Choroid plexus epithelial cell (primary cell): ENCODE measurements at places on chromosomes 5 and 9.

DNA sequence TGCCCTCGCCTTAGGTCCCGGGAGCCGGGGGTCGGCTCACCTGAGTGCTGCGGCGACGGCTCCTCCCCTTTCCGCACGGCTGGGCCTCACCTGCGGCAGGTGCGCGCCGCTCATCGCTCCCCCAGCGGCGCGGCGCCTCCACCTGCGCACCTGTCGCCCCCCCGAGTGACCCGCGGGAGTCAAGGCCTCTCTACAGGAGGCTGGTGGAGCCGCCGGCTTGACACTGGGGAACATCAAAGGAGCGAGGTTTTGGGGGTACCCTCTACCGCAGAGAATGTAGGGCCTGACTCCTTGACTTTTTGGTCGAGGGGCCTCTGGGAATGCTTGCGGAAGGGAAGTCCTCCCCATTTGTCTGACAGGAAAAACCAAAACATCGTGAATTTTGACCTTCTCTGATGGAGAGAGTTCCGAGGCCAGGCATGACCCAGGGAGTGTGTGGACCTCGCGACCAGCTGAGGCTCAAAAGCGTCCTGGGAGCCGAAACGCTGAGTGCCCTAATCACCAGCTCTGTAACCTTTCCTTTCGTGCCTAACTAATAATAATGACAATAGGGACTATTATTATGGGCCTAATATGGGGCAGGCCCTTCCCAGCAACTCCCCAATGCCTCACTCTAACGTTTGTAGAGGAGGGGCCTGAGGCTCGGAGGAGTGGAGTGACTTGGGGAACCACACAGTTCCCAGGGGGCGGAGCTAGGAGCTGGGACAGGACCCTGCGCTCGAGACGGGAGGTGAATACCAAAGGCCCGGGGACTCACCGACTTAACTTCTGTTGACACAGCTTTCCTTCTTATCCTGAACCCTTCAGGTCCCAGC is 714 bp upstream of the IER5L start:
- DNase-seq: no peak

DNA sequence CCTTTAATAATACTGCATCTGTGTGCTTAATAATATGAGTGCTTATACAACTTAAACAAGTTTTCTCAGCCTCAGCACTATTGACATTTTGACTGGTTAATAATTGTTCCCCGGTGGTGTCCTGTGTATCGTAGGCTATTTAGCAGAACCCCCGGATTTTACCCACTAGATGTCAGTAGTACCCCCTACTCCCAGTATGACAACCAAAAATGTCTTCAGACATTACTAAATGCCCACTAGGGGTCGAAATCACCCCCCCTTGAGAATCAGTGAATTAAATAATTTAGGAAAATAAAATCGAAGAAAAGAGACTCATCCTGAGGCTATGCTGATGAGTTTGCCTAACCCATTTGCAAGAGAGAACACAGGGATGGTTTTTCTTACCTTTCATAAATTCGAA is 166.3 kb downstream of the ATP10B start:
- DNase-seq: no peak

DNA sequence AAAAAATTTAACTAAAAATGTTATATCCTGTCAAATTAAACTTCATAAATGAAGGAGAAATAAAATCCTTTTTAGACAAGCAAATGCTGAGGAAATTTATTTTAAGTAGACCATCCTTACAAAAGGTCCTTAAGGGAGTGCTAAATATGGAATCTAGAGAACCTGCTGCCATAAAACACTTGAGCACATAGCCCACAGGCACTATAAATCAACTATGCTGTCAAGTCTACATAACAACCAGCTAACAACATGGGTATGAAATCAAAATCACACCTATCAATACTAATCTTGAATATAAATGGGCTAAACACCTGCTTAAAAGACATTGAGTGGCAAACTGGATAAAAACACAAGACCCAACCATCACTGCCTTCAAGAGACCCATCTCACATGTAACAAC is 15.1 kb upstream of the PRSS3 start:
- DNase-seq: no peak

DNA sequence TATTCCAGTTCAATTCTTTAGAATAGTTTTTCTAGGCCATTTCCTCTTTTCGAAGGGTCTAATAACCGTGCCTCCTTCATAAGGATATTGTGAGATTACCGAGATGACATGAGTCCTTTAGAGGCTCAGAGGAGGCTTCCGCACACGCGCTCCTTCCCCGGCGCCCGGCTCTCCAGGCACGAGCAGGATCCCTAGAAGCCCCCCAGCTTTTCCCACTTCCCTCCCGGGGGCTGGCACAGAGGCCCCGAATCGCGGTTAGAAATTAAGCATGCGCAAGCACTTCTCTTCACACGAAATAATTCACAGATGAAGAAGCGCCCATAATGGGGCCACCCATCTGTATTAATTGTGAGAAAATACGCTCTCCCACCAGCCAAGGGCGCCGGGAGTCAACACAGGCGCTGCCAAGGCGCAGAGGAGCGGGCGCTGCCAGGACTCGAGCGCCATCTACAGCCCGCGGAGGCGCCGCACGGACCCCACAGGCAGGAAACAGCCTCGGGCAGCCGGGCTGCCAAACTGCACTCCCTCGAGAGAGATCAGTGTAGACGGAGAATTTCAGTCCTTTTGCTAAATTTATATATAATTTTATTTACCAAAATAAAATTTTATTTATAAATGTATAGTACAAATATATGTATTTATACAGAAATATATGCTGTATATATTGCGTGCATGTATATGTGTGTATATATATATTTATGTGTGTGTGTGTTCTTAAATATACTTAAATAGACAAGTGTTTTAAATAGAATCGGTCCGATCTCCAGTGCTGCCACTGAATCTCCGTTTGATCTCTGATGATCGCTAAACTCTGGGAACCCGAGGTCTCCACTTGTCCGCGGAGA is 258.1 kb upstream of the NFIL3 start:
- peak; percentile 65 for DNase-seq

DNA sequence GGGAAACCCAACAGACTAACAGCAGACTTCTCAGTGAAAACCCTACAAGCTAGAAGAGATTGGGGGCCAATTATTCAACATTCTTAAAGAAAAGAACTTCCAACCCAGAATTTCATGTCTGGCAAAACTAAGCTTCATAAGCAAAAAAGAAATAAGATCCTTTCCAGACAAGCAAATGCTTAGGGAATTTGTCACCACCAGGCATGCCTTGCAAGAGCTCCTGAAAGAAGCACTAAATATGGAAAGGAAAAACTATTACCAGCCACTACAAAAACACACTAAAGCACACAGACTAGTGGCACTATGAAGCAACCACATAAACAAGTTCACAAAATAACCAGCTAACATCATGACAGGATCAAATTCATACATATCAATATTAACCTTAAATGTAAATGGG is 131.1 kb downstream of the OR2K2 start:
- peak; percentile 15 for DNase-seq

- no peak for DNase-seq
Observed at GRCh38 chr5:124494540-124495116, 251.8 kb downstream of the ZNF608 start.

DNA sequence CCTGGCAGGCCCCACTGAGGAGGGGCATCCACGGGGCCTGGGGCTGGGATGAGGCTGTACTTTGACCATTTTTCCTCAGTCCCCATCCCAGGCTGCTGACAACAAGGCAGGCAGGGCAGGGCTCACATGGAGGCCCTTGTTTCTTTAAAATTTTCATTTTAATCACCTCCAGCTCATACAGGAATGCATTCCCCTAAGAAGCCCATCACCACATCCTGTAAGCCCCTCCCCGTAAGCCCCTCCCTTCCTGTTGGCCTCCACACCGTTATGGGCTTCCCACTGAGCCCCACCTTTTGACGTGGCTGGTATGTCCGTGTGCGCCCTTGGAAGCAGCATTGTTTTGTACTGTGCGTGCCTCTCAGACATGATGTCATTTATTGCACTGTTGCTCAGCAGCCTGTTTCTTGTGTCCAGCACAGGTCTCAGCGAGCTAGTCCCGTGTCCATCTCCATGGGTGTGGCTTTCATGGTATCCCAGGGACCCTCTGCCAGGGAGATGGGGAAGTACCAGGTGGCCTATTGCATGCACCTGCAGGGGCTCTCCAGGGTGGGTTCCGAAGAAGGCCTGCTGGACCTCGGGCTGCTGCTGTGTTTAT is 22.4 kb downstream of the PHF2 start:
- no peak for DNase-seq

- peak; percentile 67 for DNase-seq
Observed at GRCh38 chr5:66848749-66849641, 252.8 kb downstream of the MAST4 start.

- DNase-seq: no peak
Observed at GRCh38 chr9:28158451-28158850, 585.2 kb upstream of the C9orf72 start.

- peak; percentile 95 for DNase-seq
Observed at GRCh38 chr9:70602321-70603019, 188.0 kb upstream of the KLF9 start.

DNA sequence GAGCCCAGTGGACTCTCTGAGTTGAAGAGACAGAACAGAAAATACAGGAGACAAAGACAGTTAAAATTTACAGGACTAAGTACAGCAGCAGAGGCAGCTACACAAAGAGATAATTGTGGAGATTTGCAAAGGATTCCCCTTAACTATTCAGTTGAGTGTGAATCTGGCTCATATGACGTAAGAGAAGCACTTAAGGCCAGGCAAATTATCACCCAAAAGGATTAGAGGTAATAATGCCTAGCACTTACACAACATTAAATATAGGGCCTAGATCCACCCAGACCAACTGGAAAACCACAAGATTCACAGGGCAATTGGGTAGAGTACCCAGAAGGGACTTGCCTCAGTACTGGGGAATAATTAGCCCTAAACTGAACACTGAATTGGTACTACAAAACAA is 41.3 kb downstream of the ADAMTS6 start:
- DNase-seq: no peak

GRCh38 chr9:105295201-105295550 is 50.7 kb downstream of the SLC44A1 start:
- DNase-seq: no peak

- peak; percentile 79 for DNase-seq
Observed at GRCh38 chr5:149381986-149382338, 2.9 kb upstream of the IL17B start.

GRCh38 chr5:139961435-139962157 is 81.5 kb downstream of the NRG2 start:
- DNase-seq: peak; percentile 45

DNA sequence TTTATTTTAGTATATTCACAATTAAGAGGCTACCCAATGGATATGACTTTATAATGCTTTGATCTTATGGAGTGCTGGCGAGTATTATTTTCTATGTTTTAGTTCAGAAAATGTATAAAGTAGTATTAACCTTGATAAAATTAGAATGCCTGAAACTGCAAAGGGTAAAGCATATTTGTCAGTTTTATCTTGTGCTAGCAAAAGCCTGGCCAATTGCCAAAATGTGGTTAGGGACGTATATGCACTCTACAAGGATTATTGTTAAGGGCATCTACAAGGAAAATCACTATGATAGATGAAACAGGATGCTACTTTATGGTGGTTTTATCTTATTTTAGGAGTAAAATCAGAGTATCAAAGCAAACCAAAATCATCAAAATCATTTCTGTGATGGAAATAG is 281.7 kb downstream of the CCDC171 start:
- peak; percentile 82 for DNase-seq

DNA sequence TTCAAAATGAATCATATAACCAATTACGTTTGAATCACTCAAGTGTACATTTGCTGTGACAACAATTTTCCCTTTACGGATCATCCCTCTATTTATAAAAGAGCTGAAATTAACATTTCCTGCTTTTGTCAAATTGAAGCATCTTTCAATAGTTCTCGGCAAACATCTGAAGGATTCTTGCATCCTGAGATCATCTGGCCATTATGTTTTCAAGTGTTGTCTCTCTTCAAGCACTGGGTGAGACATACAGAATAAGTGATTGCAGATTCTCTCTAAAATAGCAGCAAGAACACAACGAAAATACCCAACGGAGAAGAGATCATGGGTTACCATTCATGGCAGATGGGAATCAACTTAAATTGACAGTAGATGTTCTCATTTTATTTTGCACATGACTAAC is 283.4 kb upstream of the GRAMD2B start:
- DNase-seq: peak; percentile 47

DNA sequence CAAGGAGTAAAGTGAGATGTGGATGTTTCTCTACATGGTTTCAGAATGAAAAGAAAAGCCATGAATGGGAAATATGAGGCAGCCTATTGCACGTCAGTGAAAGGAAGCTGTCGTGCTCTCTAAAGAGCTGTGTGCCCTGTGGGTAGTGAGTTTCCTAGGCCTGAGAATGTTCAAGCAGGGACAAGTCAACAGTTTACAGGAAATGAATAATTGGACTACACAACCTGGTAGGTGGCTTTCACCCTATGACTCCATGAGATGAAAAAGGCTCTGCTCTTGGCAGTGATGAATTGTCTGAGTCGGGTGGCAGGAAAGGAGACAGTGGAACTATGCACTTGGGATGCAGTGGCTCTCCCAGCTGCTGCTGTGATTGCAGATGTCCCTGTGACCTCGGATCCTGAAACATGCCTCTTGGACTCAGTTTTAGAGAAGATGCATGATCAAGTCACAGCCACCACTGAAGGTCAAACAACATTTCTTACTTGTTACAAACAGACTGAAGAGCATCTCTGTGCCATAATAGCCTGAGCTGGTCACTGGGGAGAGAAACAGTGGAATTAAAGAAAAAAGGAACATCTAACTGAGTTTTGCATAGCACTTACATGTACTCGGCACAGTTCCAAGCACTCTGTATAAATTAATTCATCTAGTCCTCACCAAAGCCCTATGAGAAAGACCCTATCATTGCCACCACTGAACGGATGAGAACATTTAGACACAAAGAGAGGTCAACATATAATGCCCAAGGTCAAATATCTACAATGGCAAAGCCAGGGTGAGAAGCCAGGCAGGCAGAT is 293.7 kb downstream of the SPOCK1 start:
- no peak for DNase-seq

GRCh38 chr5:43041110-43041668 is 1.1 kb upstream of the ANXA2R start:
- no peak for DNase-seq

DNA sequence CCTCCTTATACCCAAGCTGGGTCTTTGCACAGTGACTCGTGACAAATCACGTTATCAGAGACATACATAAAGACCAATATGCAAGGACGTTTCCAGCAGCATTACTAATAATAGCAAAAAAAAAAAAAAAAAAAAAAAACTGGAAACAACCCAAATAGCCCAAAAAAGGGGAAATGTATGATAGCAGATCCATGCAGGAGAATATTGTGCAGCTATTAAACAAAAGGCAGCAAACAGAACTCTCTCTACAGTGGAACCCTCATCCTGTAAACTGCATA is 37.7 kb downstream of the C5orf15 start:
- DNase-seq: no peak

GRCh38 chr5:78626009-78626571 is 22.5 kb downstream of the LHFPL2 start:
- DNase-seq: peak; percentile 49

DNA sequence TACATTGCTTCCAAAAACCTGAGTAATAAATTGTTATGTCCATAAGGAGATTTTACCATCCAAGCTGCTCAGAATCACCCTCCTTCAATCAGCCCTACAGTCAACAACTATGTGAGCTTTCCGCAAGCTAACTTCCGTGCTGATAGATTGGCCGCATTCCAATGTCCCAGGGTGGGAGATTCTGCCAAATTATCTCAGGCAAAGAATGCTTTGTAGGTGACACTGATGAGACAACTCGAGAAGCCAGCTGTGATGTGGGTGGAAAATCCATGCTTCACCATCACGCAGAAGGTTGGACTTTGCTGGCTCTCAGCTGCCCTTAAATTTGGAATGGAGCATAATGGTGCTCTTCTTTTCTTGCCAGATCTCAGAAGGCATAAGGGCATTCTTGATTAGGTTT is 44.9 kb upstream of the HCN1 start:
- no peak for DNase-seq
